Smooth muscle cell of the brain vasculature (primary cell): ENCODE measurements at places on chromosomes 4 and X.

GRCh38 chr4:74878323-74878722 lies 54.6 kb upstream of the PARM1 start:
- DNase-seq = no peak

DNA sequence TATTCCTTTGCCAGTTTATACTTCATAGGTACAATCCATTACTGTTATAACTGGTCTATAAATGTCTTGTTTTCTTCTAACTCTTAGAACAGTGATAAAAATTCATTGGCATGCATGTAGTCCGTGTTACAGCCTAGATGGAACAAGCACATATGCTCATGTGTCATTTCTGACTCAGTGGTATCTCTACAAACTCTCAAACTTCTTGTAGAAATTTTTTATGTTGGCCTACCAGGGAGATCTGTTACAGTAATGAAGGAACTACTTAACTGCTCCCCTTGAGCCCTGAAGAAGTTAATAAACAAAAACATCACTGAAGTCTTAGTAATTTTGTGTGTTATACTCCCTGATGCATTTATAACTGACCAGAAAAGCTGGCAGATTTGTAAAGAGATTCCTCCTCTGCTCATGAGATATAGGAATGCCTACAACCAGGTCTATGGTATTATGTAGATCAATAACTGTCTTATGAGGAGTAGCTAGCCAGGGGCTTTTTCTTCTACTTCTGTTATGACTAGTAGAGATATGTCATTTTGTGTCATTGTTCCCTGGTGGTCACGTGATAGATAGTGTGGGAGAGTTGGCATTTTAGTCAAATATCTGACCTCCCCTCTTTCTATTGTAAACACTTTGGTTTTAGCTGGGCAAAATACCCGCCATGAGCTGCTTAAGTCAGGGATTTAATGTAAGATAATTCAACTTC lies 53.7 kb upstream of the FAAH2 start:
- DNase-seq = no peak

DNA sequence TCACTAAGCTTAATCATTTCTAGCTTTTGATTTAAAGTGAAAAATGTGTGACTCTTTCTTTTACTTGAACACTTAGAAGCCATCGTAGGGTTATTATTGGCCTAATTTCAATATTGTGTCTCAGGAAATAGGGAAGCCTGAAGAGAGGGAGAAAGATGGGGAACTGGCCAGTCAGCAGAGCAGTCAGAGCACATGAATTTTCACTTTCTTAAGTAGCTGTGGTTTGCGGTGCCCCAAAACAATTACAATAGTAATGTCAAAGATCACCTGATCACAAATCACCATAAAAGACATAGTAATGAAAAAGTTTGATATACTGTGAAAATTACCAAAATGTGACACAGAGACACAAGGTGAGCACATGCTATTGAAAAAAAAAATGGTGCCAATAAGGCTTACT lies 45.5 kb downstream of the CENPC start:
- DNase-seq = no peak

DNA sequence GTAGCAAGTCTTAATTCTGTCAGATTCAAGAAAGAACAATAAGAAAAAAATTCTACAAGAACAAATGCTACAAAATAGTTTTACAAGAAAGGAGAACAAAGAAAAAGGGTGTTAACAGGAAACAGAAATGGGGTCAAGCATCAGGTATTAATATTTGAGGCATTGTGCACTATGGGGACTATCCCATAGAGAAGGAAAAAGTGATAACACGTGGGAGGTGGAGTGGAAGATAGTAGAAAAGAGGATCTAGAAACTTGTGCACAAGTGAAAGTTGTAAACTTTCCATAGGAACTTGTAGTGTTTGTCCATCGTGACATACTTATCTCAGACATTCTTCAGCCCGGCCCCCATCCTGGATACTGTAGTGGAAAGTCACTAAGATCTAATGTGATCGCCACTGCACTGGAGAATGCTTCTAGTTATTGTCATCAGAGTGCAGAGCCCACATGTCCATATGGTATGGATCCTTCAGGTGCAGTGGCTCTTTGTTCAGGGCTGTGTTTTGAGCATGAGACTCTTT lies 15.4 kb upstream of the NFXL1 start:
- no peak for DNase-seq

GRCh38 chrX:153889123-153889522 lies 3.1 kb upstream of the L1CAM start:
- no peak for DNase-seq

DNA sequence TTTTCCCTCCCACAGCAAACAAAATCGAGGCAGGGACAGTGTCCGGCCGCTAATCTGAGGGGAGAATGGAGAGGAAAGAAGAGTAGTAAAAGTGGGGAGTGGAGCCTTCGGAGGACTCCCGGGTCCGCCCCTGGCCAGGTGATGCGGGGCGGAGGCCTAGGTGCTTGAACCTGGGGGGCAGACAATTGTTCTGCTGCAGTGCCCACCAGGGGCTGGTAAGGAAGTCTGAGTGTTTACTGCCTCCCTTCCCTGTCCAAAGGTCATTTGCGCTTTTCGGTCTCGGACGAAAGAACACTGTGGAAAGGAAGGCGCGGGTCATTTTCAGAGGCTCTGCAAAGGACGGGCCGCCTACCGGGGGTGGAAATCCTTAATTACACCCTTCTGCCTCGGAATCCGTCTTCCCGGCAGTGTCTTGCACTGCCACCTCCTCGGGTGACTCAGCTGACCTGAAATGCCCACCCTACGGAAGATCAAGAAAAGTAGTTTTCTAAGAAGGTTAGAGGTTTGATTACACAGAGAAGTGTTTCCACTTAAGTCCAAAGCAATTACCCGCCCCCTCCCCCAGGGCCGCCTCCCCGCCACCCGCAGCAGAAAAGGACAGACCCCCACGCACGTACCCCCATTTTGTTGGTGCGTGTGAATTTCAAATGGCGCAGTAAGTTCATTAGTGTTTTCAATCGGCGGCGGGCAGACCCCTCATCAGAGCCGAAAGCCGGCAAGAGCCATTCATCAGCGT lies 99.9 kb upstream of the TENM3 start:
- no peak for DNase-seq

GRCh38 chrX:77936299-77936698 lies 25.8 kb downstream of the ATP7A start:
- no peak for DNase-seq

GRCh38 chrX:136636121-136636520 lies 11.8 kb upstream of the CD40LG start:
- no peak for DNase-seq

DNA sequence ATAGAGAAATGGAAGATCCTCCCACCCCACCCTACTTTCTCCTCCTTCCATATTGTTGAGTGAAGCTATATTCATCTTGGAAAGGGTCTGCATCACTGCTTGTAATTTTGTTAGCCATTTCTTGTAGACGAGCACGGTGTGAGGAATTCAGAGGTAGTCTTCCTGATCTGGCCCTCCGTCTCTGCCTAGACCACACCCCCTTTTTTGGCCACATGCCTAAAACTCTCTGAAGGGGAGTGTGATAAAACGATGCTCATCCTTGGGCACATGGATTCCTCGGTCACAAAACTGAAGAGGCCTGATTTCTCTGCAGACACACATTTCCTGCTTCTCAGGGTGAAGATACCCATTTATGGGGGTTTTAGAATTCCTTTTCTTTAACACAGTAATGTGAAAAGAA lies 182.8 kb downstream of the LARP7 start:
- no peak for DNase-seq

DNA sequence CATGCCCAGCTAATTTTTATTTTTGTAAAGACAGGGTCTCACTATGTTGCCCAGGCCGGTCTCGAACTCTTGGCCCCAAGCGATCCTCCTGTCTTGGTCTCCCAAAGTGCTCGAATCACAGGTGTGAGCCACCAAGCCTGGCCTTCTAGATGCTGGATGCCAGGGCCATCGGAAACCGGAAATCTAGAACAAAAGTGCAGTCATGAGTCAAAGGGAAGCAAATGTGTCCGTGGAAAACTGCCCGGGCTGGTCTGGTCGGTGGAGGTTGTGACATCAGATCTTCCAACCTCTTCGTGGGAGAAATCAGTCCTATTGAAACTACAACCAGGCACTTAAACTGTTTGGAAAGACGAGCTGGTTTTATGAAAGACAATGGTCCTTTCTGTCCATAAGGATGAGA lies 92.3 kb upstream of the SHOX start:
- DNase-seq = no peak

DNA sequence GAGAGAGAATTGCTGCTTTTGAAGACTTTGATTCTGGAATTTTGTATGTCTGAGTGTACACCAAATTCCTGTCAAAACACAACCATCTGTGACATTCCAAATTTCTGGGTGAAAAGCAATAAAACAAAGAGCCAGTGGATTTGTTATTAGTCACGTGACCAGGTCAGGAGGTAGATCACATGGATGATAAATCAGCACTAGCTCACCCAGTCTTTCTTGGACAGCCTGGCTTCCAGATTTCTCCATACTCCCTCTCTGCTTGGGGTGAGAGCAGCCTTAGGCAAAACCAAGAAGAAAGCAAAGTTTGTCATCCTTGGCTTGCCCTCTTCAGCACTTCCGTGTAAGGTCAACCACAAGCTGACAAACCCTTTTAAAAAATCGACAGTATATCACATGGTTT lies 194.2 kb downstream of the CLCN4 start:
- DNase-seq = no peak

DNA sequence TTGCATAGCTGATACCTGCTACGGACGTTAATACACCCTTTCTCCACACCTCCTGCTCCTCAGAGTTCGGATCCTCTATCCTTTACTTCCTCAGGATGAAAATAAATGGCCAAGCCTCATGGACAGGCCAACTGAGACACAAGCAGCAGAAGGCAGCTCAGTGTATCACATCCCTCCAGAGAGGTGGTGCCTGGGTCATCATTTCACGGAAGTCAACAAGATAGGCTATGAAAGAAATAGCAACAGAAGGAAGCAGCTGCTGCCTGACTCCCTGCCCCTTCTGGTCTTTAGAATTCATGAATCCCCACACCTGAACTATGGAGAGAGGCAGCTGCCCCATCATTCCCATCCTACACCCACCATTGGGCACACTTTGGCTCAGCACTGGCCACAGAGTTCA lies 267.1 kb upstream of the ETNPPL start:
- DNase-seq = no peak

DNA sequence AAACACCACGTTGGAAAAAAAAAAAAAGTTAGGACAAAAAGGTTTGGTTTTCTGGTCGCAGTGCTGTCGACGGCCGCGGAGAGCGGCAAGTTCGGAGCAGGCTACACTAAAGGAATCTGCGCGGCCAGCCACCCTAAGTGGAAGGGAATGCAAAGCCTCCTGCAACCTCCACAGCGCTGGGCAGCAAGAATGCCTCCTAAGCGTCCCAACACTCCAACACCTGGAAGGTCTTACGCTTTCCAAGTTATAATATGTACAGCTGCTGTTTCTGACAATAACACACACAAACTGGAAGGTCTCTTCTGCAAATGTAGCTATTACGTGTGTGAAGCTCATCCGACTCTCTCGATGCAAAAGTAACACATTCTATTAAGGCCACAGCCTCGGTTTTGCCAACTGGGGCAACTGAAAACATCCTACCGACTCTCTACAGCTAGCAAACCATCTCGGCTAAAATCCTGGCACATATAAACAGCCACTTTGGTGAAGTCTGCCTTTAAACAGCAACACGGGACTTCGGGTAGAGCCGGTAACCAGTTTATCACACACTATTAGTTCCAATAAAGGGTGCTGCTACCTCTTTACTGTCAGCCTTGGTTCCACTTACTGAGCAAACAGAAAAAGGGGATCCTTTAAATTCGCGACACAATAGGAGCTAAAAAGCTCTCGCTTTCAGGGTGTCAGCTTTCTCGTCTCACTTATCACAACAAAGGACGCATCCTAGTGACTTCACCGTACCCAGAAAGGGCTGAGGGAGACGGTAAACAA lies 895 bp downstream of the SMIM14 start:
- DNase-seq = no peak

DNA sequence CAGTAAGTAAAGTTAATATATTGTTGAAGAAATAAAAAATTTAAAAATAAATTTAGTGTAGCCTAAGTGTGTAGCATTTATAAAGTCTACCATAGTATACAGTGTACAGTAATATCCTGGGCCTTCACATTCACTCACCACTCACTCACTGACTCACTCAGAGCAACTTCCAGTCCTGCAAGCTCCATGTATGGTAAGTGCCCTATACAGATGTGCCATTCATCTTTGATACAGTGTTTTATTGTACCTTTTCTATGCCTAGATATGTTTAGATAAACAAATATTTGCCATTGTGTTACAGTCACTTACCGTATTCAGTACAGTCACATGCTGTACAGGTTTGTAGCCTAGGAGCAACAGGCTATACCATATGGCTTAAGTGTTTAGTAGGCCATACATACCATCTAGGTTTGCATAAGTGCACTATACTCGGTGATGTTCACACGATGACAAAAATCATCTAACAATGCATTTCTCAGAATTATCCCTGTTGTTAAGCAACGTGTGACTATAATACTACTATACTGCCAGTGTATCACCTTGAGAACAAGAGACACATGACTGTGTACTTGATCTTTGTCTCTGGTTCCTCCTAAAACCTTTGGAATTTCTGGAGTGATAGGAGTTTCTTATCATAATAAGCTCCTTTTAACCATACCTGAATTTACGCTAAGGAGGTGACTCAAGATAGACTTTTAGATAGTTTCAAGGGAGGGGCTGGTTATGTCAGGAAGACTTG lies 25.8 kb upstream of the SEPTIN11 start:
- no peak for DNase-seq

- no peak for DNase-seq
These were observed 32.3 kb downstream of the GAB3 start for GRCh38 chrX:154718616-154719015.
